ENCODE measurements at places on chromosomes 6 and 20.

- DNase-seq, result no peak
These were observed 23.9 kb upstream of the VEGFA start for GRCh38 chr6:43746071-43746470.

- DNase-seq, result no peak
These were observed 59.0 kb downstream of the NOL4L start for GRCh38 chr20:32526125-32526524.

DNA sequence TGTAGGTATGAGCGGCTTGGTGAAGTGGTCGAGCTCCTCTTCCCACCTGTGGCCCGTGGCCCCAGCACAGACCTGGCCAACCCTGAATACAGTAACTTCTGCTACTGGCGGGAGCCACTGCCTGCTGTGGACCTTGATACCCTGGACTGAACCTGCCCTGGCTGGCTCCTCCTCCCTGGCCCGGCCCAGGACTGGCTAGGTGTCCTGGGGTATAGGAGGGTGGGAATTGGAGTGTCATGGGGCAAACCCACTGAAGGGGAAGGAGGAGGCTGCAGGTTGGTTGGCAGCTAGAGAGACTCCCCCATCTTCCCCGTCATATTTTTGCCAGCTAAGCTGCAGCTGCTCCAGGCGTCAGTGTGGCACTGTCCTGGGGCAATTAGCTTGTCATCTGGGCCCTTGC, 7.9 kb downstream of the EMILIN3 start:
- no peak for DNase-seq

GRCh38 chr6:37688078-37688850, 9.4 kb downstream of the MDGA1 start:
- DNase-seq, result no peak

DNA sequence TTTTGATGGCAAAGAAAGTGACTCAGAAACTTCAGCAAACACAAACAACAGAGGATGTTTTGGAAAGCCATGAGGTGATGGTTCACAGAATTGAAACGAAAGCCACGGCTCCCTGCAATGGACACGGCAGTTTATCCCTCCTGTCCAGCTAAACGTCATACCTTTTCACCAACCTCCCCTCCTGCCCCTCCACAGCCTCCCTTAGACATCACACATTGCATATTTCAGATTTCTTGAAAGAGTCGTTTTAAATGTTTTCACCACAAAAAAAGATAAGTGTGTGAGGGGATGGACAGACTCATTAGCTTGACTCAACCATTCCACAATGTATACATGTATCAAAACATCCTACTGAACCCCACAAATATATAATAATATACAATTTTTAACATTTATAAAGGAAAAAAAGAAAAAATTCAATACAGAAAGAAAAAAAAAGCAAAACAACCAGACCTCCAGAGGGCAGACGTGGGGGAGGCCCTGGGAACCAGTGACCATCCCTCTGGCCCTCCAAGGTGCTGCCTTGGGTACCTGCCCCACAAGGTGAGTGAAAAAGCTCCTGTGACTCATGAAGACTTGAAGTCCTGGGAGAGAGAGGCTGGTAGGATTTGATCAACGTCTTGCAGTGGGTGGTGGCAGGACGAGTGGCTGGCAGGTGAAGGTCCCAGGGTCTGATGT, 117.2 kb upstream of the THBS2 start:
- no peak for DNase-seq
